OCI-LY7 (cell line): ENCODE measurements at places on chromosomes 1 and 21.

GRCh38 chr1:10621906-10622305, 147.2 kb downstream of the PEX14 start:
- DNase-seq, result no peak

DNA sequence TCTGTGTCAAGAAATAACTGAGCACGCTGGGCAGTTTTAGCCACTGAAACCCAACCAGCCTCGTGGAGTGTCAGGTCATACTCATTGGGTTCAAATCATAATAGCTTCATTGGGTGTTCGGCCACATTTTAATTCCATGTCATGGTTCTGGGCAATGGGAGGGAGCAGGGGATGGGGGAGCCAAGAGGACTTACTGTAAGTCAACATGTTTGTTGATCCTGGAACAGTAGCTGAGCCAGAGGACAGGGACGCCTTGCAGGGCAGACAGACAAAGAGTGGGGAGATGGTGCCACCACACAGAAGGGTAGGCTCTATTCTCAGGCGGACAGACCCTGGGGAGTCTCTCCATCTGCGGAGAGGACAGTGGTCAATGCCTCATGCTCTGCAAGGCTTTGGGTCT, 161.1 kb downstream of the ZBTB18 start:
- DNase-seq, result no peak

GRCh38 chr1:161198194-161198896, 509 bp downstream of the ADAMTS4 start:
- DNase-seq, result no peak

- peak; percentile 14 for DNase-seq
These were observed 7.9 kb upstream of the TIPRL start for GRCh38 chr1:168170564-168171508.

DNA sequence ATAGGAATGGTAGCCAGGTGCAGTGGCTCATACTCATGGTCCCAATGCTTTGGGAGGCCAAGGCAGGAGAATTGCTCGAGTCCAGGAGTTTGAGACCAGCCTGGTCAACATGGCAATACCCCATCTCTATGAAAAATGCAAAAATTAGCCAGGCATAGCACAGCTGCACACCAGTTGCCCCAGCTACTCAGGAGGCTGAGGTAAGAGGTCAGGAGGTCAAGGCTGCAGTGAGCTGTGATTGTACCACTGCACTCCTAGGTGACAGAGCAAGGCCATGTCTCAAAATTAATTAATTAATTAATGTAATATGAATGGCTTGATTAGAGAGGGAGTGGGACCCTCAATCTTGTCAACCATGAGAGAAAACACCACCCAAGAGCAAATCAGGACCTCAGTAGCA, 198.7 kb upstream of the DUSP10 start:
- DNase-seq, result no peak

- peak; percentile 8 for DNase-seq
These were observed 2.5 kb downstream of the CGN start for GRCh38 chr1:151513626-151514121.

DNA sequence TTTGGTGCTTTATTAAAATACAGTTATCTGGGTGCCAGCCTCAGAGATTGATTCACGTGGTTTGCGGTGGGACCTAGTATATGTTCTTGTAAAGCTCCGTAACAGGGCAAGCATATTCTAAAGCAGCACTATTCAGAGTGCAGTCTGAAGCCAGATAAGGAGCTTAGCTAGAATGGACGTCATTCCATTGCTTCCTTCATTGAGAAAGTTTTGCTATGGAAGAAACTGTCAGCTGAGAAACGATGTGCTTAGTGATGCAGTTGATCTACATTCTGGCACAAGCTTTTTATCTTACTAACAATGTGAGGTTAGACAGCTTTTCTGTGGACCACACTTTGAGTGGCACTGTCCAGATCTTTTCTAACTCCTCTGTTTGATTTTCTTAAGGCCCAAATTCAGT, 26.2 kb downstream of the SLC44A3 start:
- DNase-seq, result no peak

GRCh38 chr1:147169840-147170674, 2.2 kb downstream of the PRKAB2 start:
- DNase-seq, result no peak

DNA sequence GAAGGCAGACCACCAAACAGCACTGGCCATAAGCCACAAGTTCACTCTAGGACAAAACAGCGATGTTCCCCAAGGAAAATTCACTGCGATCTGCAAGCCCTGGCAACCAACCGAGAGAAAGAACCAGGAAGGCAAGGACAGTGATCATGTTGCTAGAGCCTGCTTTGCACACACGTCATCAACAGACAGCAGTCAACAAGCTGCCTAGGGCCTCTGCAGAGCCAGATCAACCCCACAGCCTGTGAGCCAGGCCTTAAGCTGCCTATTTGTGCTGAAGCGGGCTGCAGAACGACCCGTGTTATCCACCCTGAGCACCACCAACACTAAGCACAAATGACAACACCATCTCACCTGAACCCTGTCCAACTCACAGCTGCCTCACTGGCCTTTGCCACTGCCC, 6.2 kb upstream of the YRDC start:
- DNase-seq, result no peak

DNA sequence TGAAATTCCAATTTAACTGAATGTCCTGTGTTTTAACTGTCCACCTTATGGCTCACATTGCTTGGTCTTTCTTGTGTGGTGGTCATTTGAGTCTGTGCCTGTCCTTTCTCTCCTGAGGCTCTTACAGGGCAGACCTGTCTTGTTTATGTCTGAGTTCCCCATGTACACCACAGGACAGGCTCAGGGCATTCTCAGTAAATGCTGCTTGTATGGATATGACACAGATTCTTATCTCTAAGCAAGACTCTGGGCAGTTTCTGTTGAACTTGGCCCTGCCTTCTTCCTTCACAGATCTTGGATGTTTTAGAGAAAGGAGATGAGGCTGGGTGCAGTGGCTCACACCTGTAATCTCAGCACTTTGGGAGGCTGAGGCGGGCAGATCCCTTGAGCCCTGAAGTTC, 159.1 kb upstream of the CSF3R start:
- no peak for DNase-seq

DNA sequence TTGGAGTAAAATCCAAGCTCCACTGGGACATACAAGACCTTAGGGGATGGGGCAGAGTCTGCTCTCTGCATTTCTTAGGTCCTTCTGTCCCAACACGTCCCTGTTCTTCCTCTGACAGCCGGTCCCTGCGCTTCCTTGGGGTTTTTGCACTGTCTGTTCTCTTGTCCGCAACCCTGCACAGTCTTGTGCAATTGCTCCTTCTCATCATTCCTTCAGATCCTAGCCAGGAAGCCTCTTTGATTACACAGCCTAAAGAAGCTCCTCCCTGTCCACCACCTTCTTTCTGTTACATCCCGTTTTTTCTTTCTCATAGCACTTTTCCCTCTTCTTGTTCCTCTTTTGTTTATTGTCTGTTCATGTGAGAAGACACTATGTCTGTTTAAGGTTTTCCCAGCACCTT, 19.9 kb downstream of the ACOT11 start:
- no peak for DNase-seq
